ENCODE measurements at places on chromosomes 7 and 10. TPM values are rescaled to one million over a fixed set of nuclear protein-coding genes. Genes with fewer than 3 reads are reported as not detected.

The SLC13A4 gene
- not detected for total RNA-seq

The SPRN gene
- total RNA-seq: 0.64 TPM

The COL26A1 gene
- total RNA-seq: 25.8 TPM

The APBB1IP gene
- total RNA-seq: 0.21 TPM

The SFMBT2 gene
- 1.3 TPM for total RNA-seq

The PLXDC2 gene
- 0.21 TPM for total RNA-seq

The ABCA13 gene
- total RNA-seq: 1.7 TPM

The NUDT1 gene
- 92.6 TPM for total RNA-seq

DNA sequence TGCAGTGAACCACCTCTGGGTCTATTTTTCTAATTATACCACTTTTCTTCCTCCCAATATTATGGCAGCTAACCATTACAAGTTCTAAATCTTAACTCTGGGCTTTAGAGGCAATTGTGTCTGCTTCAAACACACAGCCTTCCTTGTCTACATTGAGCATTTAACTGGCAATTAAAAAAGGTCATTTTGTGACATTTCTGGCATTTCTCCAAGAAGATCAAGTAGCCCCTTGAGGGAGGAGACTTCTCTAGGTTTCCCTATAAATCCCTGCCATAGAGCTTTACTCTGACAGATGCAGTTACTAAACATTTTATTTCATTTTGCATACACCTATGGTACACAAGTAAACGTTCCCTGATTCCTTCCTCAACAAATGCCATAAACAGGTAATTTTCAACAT is 33.4 kb upstream of the FAM133B start:
- no peak overlapping the region for H3K4me3 ChIP-seq
- H3K27ac ChIP-seq: peak overlapping the region; percentile 80
- H3K36me3 ChIP-seq: peaks cover 2% of the 10 kb centered on the region
- no peaks in the 10 kb centered on the region for H3K27me3 ChIP-seq
- peaks cover 28% of the 10 kb centered on the region for H3K4me1 ChIP-seq
- DNase-seq: no peak

- no peak overlapping the region for H3K4me3 ChIP-seq
- no peaks in the 10 kb centered on the region for H3K36me3 ChIP-seq
- no peak for DNase-seq
- no peaks in the 10 kb centered on the region for H3K27me3 ChIP-seq
- H3K27ac ChIP-seq: no peak overlapping the region
Observed at GRCh38 chr10:77380191-77380590, 257.4 kb downstream of the KCNMA1 start.

DNA sequence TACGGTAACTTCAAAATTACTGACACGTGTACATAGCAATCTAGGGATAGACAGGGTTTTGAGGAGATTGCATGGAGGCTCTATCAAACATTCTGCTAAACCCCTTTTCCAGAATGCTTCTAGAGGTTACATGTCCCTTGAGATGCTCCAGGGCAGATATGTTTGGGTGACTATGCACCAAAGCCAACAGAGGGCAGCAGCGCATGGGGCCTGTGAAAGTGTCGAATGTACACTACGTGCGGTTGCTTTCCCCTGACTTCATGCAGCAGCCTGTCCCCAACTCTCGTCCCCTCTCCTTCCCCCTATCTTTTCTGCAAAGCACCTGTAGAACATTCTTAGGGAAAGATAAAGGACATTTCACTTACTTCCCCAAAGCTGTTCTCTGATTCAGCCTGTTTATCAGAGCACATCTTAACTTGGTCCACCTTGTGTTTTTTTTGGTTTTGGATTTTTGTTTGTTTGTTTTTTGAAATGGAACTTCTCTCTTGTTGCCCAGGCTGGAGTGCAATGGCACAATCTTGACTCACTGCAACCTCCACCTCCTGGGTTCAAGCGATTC is 90.2 kb downstream of the UBE3C start:
- H3K36me3 ChIP-seq: peaks cover 17% of the 10 kb centered on the region
- no peak overlapping the region for H3K27ac ChIP-seq
- DNase-seq: no peak
- H3K4me1 ChIP-seq: no peaks in the 10 kb centered on the region
- no peak overlapping the region for H3K4me3 ChIP-seq

DNA sequence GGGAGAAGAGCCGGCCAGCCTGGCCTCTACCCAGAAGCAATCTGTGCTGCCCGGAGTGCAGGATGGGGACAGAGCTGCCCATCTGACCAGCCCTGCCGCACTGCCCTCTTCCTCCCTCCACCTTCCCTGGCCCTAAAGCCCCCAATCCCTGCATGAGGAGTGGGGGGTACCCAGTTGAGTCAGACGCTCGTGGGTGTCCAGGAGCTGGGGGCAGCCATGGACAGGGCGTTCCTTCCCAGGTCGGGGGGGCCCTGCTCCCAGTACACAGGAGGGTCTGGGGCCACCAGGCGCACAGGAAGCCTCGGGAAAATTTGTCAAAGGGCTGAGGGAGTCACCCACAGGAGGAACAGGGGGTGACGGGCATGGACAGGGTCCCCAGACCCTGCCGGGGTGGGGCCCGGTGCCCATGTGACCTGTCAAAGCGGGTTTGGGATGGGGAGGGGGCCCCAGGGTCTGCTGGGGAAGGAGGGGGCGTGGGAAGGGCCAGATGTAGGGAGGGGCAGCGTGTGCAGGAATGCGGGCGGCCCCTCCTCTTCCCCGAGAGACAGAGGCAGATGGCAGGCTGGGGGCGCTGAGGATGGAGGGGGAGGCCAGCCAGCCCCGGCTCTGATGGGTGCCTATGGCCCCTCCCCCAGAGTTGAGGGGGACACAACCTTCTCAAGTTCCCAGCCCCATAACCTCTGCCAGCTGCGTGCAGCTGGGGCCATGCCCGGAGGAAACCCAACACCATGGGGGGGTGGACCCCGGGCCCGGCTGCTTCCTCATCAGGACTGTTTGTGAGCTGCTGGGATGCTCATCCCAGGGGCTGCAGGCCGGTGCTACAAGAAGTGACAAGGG is 21.5 kb upstream of the GRIFIN start:
- no peaks in the 10 kb centered on the region for H3K27me3 ChIP-seq
- H3K36me3 ChIP-seq: no peaks in the 10 kb centered on the region
- H3K4me1 ChIP-seq: peaks cover 20% of the 10 kb centered on the region
- no peak overlapping the region for H3K27ac ChIP-seq
- no peak for DNase-seq

DNA sequence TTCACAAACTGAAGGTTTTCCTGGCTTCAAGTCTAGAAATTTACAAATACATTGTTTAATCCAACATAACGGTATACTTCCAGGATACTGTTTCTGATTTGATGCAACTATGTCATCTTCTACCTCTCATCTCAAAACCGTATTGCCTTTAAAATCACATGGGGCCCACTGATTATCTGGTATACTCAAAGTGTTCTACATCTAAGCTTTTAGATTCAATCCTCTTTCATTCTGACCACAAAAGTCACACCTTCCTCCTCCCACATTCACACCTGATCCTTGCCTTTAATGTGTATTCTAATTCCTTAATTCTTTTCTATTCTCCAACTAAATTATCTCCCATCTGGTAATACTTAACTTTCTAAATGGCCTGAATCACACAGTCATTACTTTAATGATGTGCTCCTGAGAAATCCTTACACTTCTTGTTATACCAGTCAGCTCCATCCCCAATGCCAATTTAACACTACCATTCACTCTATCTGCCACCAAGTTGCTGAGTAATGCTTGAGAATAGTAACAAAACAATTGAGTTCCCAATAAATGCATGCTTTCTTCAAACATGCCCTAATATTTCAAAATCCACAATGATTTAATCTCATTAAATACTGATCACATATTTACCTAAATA is 13.0 kb downstream of the ATAD1 start:
- no peak overlapping the region for H3K27ac ChIP-seq
- H3K27me3 ChIP-seq: no peaks in the 10 kb centered on the region
- no peak for DNase-seq

DNA sequence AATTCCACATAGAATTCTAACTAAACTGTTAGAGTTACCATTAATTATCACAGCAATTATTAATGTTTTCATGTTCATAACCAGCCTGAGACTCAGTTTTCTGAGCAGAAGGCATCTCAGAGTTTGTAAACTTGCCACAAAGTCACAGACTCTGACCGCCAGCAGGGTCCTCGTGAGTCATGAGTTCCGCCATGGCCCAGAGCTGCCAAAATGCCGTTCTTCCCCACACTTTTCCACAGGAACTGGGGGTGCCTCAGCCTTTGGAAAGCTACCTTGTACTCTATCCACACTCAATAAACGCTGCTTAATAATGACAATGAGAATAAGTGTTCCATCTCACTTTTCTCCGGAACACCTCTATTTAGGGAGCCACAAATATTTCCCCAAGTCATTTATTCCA is 22.1 kb upstream of the INHBA start:
- H3K27ac ChIP-seq: no peak overlapping the region
- no peak for DNase-seq
- no peak overlapping the region for H3K4me3 ChIP-seq
- no peaks in the 10 kb centered on the region for H3K36me3 ChIP-seq
- H3K27me3 ChIP-seq: no peaks in the 10 kb centered on the region
- H3K4me1 ChIP-seq: no peaks in the 10 kb centered on the region

DNA sequence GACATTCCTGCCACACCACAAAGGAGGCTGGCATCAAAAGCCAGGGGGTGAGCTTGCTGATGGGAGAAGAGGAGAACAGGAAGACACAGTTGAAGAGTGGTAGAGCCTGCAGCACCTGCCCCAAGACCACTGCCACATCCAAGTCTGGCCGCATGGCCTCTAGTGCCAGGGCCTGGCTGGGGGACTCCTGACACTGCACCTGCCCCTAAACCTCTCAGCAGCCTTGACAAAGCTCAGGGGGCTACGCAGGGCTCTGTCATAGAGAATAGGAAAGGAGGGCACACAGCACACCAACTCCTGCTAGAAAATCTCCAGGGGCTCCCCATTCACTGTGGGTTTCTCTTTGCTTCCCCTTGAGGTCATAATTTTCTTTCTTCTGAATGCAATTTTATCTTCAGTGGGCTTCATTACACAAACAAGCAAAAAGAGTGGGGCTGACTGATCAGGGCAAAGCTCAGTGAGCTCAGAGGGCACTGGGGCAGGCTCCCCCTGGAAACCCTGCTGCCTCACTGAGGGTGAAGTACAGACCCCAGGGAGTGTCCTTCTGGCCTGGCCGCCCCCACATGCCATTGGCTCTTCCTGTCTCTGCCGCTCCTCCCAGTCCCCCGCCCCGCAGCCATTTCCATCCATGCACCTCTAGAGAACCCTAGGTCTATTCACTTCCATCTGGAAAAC is 37.2 kb downstream of the VOPP1 start:
- H3K4me3 ChIP-seq: no peak overlapping the region
- H3K36me3 ChIP-seq: no peaks in the 10 kb centered on the region
- no peak for DNase-seq
- peak overlapping the region; percentile 40 for H3K27ac ChIP-seq
- peaks cover 35% of the 10 kb centered on the region for H3K4me1 ChIP-seq
- no peaks in the 10 kb centered on the region for H3K27me3 ChIP-seq

GRCh38 chr10:52442576-52442975 is 128.5 kb downstream of the DKK1 start:
- H3K27me3 ChIP-seq: no peaks in the 10 kb centered on the region
- no peaks in the 10 kb centered on the region for H3K36me3 ChIP-seq
- peak; percentile 43 for DNase-seq
- H3K4me1 ChIP-seq: peaks cover 23% of the 10 kb centered on the region

GRCh38 chr7:41316410-41316809 is 386.5 kb downstream of the INHBA start:
- H3K4me1 ChIP-seq: no peaks in the 10 kb centered on the region
- no peak for DNase-seq
- no peaks in the 10 kb centered on the region for H3K27me3 ChIP-seq
- no peak overlapping the region for H3K27ac ChIP-seq
- no peak overlapping the region for H3K4me3 ChIP-seq

- no peak overlapping the region for H3K4me3 ChIP-seq
- peak; percentile 54 for DNase-seq
- H3K27me3 ChIP-seq: no peaks in the 10 kb centered on the region
Observed at GRCh38 chr7:95686109-95686508, 86.2 kb upstream of the DYNC1I1 start.

Data from Panc1 (cell line).